ENCODE measurements at places on chromosomes 2 and 18. TPM values are rescaled to one million over a fixed set of nuclear protein-coding genes. Genes with fewer than 3 reads are reported as not detected.

DNA sequence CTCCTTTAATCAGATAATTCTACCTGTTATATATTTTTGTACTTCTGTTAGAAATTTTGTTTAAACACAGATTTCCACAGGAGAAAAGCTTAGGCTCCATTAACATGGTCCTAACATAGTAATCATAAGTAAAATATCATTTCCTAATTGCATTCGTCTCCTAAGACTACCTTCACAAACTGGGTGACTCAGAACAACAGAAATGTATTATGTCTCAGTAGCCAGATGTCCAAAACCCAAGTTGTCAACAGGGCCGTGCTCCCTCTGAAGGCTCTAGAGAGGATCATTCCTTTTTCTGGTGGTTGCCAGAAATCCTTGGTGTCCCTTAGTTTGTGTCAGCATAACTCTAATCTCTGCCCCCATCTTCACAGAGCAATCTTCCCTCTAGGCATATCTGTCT is 5.4 kb downstream of the FBXO15 start:
- DNase-seq, result no peak

DNA sequence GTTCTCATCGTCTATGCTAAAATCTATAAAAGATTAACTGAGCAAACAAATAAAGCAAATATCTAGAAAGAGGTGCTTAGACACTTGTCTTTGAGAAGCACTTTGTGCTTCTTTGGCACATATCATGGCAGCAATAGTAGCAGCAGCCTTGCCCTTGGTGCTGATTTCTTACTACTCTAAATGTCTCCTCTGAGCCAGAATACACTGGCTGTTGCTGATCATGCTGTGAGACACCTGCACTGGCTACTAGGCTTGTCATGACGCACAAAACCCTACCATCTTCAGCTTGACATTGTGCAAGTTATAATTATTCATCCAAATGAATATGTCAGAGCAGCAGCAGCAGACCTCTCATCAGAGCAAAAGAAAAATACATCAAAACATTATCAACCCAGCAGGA is 46.7 kb downstream of the FANCL start:
- no peak for DNase-seq

DNA sequence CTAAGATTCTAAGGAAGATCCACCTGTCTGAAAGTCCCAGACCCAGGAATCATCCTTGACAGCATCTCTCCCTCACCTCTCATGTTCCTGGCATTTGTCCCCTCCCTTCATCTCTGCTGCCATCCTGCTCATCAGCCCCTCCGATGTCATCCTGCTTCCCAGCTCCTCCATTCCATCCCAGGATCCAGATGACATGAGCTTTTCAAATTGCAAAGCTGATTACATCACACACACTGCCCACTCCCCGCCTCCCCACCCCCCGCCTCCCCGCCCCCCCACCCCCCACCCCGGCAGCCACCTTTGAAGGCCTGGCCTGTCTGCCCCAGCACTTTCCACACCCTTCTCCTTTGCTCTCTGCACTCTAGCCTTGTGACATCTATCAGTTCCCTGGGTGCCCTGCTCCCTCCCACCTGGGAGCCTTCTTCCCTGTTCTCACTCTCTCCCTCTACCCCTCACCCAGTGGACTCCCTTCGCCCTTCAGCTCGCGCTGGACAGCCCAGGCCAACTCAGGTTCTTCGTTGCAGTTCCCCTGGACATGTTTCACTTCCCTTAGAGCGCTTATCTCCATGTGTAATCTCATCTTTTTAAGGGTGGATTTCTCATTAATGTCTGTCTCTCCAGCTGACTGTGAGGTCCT is 61.6 kb downstream of the DNMT3A start:
- no peak for DNase-seq

GRCh38 chr2:240966906-240967680 is 31.3 kb upstream of the SNED1 start:
- peak; percentile 42 for DNase-seq

- DNase-seq, result no peak
These were observed 158.5 kb downstream of the MYO3B start for GRCh38 chr2:170336408-170336807.

GRCh38 chr18:13611142-13611600 is 115.2 kb downstream of the FAM210A start:
- DNase-seq, result peak; percentile 86

DNA sequence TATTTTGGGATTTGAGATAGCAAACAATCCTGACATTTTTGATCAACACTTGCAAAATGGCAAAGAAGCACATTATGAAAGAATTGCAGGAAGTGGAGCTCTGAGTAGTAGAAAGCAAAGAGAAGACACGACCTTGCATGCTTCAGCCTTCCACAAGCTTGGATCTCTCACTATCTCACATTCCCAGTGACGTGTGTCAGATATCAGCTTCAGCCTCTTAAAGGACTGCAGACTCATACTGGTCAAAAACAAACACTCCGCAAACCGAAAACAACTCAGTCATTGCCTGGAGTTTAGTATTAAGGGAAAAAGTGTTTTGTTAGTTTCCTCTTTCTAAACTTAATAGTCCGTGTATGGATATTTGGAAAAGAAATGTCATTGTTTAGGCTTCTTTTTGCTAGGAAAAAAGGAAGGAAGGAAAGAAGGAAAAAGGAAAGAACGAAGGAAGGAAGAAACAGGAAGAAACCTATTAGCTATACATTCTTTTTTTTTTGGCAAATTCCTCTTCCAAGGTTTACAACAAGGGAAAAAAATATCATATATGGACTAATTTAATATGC is 32.6 kb upstream of the SLC40A1 start:
- no peak for DNase-seq

DNA sequence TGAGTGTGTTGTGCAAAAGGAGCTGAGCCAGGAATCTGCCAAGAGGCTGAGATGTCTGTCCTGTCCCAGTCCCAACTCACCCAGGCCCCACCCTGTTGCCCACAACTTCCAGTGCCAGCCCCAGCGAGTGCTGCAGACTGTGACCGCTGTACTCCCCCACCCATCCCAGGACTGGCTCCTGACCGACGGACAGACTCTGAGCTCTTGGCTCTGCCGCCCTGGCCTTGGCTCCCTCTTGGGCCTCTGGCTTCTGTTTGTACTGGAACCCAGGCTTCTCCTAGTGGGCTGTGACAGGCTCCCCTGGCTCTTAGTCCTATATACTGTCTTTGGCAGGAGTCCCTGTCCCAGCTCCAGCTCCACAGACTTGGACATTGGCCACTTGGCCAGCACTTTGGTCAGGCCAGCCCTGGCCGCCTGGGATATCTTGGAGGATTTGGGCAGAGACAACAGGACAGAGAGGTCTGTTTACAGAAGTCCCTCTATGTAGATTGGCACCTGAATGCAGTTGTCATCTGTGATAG is 41.1 kb downstream of the ACOXL start:
- DNase-seq, result peak; percentile 84

DNA sequence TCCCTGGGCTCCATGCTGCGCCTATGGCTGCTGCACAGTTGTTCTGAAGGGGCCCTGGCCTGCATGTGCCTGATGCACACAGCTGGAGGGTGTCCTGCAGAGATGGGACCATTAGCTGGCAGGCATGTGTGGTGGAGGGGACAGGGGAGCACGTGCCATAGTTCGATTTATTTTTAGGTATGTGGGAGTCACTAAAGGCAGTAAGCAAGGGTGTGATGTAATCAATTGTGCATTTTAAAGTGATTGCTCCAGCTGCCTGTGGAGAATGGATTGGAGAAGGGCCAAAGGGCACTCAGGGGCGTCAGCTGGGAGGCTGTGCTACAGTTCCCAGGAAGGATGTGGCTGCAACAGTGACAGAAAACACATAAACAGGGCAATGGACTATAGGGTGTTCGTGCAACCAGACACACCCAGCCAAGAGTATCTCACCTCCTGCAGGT is 205.1 kb downstream of the ARL4C start:
- DNase-seq, result peak; percentile 68

DNA sequence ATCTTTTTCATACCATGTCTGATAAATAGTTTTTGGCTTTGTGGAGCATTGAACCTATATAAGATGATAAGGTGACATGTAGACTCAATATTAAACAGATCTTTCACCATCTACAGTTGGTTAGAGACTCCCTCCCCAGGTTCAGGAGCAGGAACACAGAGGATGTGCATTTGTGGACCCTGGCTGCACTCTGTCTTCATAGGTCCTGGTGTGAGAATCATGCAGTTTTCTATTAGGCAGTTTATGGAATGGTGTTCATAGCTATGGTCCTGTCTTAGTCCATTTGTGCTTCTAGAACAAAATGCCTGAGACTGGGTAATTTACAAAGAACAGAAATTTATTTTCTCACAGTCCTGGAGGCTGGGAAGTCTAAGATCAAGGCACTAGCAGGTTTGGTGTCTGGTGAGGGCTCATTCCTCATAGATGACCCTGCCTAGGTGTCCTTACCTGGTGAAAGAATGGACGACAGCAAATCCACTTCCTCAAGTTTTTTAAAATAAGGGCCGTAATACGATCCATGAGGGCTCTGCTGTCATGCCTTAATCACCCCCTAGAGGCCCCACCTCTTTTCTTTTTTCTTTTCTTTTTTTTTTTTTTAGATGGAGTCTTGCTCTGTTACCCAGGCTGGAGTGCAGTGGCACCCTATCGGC is 35.3 kb upstream of the FAM98A start:
- DNase-seq, result no peak

Gene RAB17
- 3.7 TPM for total RNA-seq
